SK-MEL-5 (cell line): ENCODE measurements at places on chromosomes 12 and 14.

DNA sequence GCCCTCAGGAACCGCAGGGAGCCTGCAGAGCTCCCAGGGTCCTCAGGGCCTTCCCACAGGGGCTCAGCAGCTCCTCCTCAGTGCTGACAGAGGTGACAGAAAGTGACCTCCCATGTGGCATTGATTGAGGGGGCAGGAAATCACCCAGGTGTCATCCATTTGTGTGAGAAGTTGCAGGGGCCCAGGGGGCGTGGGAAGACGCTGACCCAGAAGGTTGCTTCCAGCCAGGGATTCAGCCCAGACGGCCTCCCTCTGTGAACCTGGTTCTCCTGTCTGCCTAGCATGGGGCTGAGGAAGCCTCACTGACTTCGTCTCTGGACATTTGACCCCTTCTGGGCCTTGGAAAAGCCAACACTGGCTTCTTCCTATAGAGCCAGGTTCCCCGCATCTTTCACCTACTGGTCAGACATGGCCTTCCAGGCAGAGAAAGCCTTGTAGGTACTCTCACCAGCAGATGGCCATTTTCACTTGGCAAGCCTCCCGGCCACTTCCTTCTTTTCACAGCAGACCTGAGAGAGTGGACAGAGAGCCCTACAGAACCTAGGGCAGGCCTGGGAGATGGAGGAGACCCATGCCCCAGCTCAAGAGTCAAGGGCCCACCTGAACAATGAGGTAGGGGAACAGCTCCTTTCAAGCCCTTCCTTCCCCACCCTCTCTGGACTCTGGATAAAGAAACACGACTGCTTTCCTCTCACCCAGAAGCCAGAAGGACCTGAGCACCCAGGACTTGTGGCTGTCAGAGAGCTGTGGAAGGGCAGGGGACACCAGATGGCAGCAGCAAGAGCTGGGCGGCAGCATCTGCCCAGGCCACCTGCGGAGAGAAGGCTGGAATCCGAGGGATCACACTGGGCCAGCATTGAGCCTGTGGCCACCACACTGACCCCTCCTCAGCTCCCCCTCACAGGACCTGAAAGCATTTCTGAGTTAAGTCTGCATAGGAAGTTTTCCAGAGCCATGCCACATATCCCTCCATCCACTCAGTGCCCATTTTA is 377.8 kb downstream of the DPF3 start:
- DNase-seq = no peak

GRCh38 chr12:57164966-57165625 is 17.7 kb upstream of the LRP1-AS start:
- no peak for DNase-seq

DNA sequence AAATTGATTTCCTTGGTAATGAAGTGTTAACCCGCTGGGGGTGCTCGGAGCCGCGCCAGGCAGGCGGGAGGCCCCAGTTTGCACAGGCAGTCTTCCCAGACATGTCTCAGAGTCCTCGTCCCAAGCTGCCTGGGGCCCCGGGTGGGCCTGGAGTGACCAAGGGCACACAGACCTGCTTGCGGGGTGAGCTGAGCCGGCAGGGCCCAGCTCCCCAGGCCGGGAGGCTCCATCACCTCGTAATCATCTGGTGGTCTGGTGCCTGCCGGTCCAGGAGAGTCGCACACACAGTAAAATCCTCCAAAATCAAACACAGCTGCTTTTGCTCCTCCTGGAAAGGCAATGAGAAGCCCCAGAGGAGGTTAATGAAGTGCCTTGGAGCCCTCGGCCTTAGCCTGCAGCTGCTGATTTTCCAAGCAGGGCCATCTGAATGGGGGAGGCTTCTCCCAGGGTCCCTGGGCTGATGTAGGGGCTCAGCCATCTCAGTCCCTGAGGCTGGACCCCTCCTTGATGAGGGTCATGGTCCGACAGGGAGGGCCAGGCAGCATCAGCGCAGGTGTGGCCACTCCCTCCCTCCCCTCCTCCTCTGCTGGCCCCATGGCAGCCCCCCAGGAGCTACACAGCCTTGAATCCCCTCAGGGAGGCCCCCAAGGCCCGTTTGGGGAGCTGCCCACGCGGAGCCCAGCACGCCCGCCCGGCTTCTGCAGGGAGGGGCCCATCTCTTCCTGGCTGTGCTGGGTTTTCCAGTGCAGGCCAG is 39.4 kb upstream of the FBRSL1 start:
- DNase-seq = no peak

GRCh38 chr12:130156652-130157275 is 5.5 kb upstream of the FZD10 start:
- no peak for DNase-seq

GRCh38 chr12:119940897-119941296 is 48.1 kb upstream of the BICDL1 start:
- DNase-seq = no peak

- no peak for DNase-seq
These were observed 32.5 kb downstream of the SRGAP1 start for GRCh38 chr12:63876980-63877379.

- no peak for DNase-seq
These were observed 52.9 kb upstream of the SLC35F4 start for GRCh38 chr14:57918791-57919190.

DNA sequence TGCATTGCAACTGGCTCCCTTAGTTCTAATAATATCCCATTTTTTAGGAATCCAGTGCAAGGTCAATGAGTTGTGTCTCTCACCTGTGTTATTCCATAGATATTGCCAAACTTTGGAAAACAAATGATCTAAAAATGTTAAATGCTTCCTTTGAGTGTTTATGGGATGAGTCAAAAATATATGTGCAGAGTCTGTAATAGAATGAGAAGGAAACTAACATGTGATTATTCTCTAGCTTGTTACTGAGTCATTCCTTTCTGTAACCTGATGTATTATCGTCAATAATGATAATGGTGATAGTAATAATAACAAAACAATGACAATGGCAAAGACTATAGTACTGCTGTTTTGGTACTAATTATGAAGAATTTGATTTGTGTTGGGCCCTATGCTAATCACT is 11.5 kb downstream of the ACSS3 start:
- DNase-seq = no peak

- DNase-seq = no peak
These were observed 58.0 kb upstream of the PARP11 start for GRCh38 chr12:3931206-3931605.

DNA sequence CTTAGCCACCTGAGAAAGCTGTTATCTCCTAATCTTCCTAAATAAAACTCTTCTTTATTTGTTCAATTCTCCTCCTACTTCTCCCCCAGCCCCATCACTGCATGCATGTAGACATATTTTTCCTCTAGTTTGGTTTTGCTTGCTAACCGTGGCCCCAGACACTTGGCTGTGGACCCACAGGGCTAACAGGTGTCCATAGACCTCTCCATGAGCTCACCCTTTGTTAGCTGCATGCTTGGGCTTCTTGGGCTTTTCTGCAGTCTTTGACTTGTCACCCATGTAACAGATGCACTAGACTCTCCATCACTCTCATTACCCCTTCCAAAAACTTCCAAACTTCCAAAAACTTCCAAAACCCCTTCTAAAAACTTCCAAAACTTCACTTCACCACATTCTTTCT is 59.2 kb upstream of the PLEKHA5 start:
- DNase-seq = no peak

DNA sequence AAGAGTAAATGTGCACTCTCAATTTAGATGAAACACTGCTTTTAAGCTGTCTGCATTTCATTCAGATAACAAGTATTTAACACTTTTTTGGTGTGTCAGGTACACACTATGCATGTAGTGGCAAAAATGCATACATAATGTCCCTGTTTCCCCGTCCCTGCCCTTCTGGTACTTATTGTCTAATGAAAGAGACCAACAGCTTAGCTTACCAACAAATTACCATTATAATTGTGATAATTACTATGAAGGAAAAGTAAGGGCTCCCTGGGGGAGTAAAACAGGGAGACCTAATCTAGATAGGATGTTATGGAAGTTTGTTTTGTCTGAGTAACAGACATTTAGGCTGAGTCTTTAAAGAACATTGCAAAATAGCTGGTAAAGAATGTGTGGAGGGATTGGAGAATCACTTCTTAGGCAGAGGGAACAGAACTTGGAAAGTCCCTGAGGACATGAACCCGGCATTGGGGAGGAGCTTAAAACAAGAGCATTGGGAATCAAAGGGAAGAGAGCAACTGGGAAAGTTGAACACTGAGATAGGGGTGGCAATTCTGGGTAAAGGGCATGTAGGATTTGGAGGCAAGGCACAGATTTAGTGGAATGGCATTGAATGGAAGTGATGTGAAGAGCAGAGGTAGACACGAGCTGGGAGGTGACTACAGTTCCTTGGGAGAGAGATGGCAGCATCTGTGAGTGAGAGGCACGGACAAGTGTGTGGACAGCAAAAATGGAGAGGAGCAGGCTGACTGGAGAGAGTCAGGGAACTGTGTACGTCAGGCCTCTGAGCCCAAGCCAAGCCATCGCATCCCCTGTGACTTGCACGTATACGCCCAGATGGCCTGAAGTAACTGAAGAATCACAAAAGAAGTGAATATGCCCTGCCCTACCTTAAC is 181.6 kb downstream of the GRIP1 start:
- no peak for DNase-seq

DNA sequence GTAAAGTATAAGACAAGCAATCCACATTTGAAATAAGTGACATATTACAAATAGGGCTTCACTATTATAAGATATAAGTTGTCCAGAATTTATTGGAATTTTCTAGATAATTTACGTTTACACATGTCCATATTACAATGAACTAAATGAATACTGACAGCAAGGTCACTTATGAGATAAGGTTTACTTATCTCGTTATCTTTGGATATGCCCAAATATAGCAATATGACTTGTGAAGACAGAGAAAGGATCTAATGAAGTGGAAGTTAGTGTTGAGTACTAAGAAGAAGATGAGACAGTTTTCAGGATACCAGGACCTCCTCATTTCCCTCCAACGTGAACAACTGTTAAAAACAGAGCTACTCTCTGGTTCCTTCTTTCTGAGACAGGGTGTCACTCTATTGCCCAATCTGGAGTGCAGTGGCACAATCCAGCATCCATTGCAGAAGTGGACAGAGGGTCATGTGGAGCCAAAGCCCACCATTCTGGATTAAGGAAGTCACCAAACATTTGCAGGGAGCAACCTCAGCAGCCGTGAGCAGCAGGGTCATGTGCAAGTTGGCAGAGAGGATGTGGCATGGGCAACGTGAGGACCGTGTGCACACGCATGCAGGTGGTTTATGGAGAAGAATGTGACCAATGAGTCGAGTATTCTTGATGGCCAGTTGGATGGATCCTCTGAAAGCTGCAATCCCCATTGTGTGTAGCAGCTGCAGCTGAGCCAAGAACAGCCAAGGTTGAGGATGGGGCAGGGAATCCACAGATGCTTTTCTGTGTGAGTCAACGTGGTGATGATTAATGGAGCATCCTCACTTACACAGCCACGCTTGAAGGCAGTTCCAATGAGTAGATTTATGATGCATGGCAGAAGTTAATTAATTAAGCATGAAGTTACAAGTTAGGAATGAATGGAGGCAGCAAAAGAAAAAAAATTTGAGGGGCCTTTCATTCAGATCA is 111.0 kb downstream of the BICD1 start:
- DNase-seq = no peak

DNA sequence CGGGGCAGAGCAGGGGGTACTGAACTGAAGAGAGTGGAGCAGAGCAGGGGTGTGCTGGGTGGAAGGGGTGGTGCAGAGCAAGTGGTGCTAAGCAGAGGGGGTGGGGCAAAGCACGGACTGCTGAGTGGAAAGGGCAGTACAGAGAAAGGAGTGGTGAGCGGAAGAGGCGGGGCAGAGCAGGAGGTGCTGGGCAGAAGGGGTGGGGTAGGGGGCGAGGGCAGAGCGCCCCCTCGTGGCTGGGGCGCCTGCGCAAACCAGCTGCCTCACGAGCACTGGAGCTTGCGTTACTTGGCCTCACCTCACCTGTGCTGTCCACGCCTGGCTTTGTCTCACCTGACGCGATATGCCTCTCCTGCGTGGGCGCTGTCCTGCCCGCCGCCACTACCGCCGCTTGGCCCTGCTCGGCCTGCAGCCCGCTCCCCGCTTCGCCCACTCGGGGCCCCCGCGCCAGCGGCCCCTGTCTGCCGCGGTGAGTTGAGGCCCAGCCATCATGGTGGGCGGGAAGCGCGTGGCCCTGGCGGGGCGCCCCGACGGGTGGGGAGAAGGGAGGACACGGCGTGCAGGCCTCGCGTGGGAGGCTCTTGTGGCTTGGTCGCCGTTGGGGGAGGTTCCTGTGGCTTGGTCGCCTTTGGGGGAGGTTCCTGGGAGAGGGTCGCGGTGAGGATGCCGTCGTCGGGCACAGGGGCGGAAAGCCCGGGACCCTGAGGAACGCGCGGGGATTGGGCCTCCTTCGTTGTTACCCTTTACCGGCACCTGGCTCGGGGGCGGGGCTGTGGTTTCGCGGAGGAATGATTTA is at the start of gene COX8C:
TSS of gene COX8C (plus strand) at position 257 of the 796 bp plus-strand sequence. CDS start at position 344, 87 bp downstream.
- no peak for DNase-seq

GRCh38 chr14:90301668-90302090 is 30.1 kb downstream of the NRDE2 start:
- peak; percentile 63 for DNase-seq

GRCh38 chr14:37142835-37143401 is 29.5 kb downstream of the SLC25A21 start:
- DNase-seq = no peak

- DNase-seq = peak; percentile 67
These were observed 11.8 kb downstream of the ALG10B start for GRCh38 chr12:38328306-38328895.

DNA sequence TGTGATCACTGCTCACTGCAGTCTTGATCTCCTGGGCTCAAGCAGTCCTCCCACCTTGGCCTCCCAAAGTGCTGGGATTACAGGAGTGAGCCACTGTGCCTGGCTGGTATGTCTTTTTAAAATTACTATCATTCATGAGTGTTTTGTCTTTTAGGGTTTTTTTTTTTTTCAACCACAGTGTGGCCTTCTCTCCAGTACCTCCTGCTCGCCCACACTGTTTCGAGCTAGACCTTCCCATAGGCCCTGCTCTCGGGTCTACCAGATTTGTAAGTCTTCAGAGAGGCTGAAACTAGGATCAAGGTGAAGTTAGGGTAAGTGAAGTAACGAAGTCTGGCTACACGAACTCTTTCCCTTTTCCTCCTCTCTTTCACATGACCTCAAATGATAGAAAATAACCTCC is 1.5 kb downstream of the BIN2 start:
- no peak for DNase-seq
